ENCODE measurements at places on chromosomes 6 and 20. TPM values are rescaled to one million over a fixed set of nuclear protein-coding genes. Genes with fewer than 3 reads are reported as not detected.

COL20A1 gene
- total RNA-seq = 0.16 TPM

THBS2 gene
- total RNA-seq = not detected

DNA sequence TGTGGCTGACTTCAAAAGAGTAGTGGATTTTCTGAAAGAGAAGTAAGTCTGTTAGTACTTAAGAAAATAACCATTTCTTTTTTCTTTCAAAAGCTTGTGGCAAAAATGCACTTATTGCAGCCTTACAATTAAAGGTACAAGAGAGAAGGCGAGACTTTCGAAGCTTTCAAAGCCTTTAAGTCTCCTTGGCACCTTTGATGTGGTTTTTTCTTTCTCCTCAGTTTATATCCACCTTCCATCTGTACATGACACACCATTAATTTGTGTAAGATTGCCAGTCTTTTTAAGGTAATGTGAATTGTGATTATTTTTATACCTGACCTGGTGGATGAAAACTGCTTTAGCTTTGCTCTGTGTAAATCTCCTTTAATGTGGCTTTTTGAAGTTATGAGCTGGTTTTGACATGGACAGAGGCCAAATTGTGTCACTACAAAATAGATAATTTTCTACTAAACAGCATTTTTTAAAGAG, 466.1 kb downstream of the CDKAL1 start:
- no peaks in the 10 kb centered on the region for H3K27me3 ChIP-seq
- H3K36me3 ChIP-seq = peaks cover 51% of the 10 kb centered on the region
- no peak overlapping the region for H3K4me3 ChIP-seq
- H3K4me1 ChIP-seq = no peaks in the 10 kb centered on the region
- H3K27ac ChIP-seq = no peak overlapping the region

GRCh38 chr20:20410678-20411077, 42.8 kb downstream of the INSM1 start:
- no peak for ATAC-seq
- H3K4me1 ChIP-seq = peaks cover 28% of the 10 kb centered on the region
- peaks cover 54% of the 10 kb centered on the region for H3K36me3 ChIP-seq
- peak overlapping the region; percentile 95 for H3K27ac ChIP-seq

GRCh38 chr20:37885593-37886503, 17.1 kb upstream of the VSTM2L start:
- no peak overlapping the region for H3K27ac ChIP-seq
- peaks cover 4% of the 10 kb centered on the region for H3K4me1 ChIP-seq
- no peaks in the 10 kb centered on the region for H3K36me3 ChIP-seq
- no peak for ATAC-seq
- no peak overlapping the region for H3K4me3 ChIP-seq
- peaks cover 7% of the 10 kb centered on the region for H3K27me3 ChIP-seq

DNA sequence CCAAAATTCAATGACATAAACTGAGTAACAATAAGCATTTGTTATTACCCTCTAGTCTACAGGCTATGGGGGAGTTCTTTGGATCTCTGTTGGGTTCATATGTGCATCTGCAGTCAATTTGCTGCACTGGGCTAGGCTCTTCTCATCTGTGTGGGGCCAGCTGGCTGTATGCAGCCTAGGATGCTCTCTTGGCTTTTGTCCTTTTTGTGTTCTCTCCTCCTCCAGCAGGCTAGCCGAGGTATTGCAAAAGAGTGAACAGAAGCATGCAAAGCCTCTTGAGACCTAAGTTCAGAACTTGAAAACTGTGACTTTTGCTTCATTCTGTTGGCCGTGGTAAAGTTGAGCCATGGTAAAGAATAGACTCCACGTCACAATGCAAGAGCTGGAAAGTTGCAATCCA, 62.8 kb upstream of the FOXO3 start:
- ATAC-seq = no peak
- no peak overlapping the region for H3K27ac ChIP-seq
- H3K36me3 ChIP-seq = no peaks in the 10 kb centered on the region

DNA sequence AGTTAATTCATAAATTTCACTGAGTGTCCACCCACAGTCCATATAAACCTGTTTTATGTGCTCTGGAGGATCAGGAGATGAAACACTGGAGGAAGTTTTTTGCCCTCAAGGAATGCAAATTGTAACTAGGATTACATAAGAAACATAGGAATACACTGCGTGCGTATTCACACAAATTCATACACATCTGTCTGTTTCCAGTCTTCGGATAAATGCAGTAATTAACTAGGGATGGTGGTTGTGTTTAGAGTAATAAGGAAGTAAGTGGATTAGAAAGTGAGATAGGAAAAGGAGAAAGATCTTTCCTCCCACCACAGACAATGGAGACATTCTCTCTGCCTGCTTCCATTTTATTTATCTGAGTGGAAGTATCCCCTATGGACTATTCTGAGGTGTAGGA, 35.7 kb upstream of the POPDC3 start:
- no peaks in the 10 kb centered on the region for H3K36me3 ChIP-seq
- no peak for ATAC-seq
- H3K4me3 ChIP-seq = no peak overlapping the region
- no peak overlapping the region for H3K27ac ChIP-seq
- peaks cover 5% of the 10 kb centered on the region for H3K4me1 ChIP-seq

DNA sequence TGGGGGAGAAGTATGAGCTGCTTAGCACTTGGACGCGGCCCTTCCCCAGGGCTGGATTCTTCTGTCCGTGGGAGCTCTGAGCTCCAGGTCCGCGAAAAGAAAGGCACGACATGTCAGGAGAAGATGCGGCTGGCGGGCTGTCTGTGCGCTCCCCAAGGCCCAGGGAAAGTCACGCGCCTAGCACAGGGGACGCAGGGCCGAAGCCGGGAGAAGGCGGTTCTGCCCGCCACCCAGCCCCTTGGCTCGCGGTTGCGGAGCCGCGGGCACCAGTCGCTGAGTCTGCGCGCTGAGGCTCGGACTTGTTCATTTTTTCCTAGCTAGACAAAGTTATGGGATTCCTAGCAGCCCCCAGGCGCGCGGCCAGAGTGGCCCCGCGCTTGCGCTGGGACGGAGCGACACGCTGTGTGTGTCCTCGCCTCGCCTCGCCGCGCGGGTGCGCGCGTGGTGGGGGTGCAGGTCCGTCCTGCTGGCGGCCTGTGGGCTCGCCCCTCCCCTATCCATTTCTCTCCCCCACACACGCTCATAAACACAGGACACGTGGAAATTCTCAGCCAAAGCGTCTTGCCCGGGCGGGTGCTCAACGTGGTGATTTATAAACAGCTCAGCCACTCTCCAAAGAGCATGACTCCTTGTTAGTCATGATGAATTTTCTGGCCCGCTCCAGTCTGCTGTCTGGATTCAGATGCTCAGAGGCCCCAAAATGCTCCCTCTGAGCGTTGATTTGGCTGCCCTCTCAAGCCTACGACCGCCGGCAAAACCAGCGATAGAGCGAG, 1.9 kb upstream of the POU3F2 start:
- no peak overlapping the region for H3K27ac ChIP-seq
- H3K4me1 ChIP-seq = peaks cover 11% of the 10 kb centered on the region
- H3K36me3 ChIP-seq = peaks cover 15% of the 10 kb centered on the region

DNA sequence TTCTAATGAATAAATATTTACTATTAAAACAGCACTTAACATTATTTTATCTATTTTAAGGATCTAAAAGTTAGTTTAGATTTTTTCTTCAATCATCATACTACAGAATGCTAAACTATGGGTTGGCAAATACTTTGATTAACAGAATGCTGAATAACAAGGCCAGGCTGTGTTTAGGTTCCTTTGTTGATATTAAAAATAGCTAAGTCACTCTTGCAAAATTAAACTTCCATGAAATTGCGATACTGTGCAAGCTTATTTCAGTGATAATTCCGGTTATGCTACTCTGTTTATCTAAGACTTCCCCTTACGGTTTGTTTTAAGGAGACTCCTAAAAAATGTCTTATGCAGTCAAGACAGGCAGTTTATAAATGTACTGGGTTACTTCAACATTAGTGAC, 2.8 kb downstream of the RNF24 start:
- ATAC-seq = no peak
- H3K4me3 ChIP-seq = no peak overlapping the region
- no peaks in the 10 kb centered on the region for H3K27me3 ChIP-seq
- no peak overlapping the region for H3K27ac ChIP-seq
- peaks cover 29% of the 10 kb centered on the region for H3K36me3 ChIP-seq
- peaks cover 32% of the 10 kb centered on the region for H3K4me1 ChIP-seq

- H3K4me1 ChIP-seq = peaks cover 30% of the 10 kb centered on the region
- H3K27me3 ChIP-seq = no peaks in the 10 kb centered on the region
- H3K27ac ChIP-seq = no peak overlapping the region
- ATAC-seq = no peak
- peaks cover 6% of the 10 kb centered on the region for H3K36me3 ChIP-seq
Measured at GRCh38 chr6:90173262-90173925, 123.2 kb downstream of the BACH2 start.

DNA sequence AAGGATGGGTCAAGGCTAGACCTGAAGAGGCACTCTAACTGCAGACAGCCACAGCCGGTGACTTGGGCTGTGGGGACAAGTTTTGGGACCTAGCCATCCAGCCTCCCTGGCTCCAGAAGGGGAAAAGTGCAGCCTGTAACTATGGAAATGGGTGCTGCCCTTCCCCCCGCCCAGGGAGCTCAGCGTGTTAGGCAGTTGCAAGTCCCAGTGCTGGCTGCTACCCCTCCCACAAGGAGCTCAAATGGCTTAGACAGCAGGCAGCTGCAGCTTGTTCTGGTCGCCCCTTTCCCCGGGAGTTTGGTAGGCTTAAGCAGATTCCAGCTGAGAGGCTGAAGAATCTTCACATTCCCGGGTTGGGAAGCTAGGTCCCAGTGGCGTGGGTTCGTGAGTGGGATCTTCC, 162.6 kb downstream of the FAM83B start:
- no peak overlapping the region for H3K4me3 ChIP-seq
- no peaks in the 10 kb centered on the region for H3K4me1 ChIP-seq
- no peaks in the 10 kb centered on the region for H3K27me3 ChIP-seq
- no peaks in the 10 kb centered on the region for H3K36me3 ChIP-seq
- no peak overlapping the region for H3K27ac ChIP-seq

DNA sequence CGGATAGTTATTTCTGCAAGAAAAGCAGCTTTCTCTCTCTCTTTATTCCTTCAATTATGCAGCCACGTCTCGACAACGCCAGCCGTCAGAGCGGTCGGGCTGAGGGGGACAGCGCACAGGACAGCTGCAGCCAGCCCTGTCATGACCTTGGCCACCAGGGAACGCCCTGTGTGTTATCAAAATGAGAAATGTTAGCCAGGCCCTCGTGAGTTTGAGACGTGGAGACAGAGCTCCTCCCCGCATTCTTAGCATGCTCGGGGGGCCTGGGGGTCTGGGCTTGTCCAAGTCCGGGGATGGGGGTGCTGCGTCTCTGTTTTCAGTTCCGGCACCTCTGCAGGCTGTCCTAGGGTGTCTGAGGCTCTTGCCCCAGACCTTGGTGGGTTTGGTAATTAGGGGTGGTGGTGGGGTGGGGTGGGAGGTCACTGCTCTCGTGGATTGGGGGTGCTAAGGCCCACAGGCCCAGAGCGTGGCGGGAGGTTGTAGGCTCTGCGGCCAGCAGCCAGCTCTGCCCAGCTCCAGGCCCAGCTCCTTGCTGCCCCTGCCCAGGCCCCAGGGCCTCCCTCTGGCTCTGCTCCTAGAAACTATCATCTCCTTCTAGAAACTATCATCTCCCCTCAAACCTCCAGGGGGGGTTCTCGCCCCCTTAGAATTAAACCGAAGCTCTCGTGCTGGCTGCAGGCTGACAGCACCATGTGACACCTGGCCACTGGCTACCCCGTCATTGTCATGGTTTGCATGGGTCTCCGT, 54.3 kb upstream of the GATA5 start:
- H3K27me3 ChIP-seq = peaks cover 9% of the 10 kb centered on the region
- H3K4me3 ChIP-seq = no peak overlapping the region
- H3K4me1 ChIP-seq = no peaks in the 10 kb centered on the region
- no peak overlapping the region for H3K27ac ChIP-seq

GRCh38 chr6:22471132-22471690, 98.2 kb upstream of the HDGFL1 start:
- no peaks in the 10 kb centered on the region for H3K4me1 ChIP-seq
- no peak overlapping the region for H3K4me3 ChIP-seq
- no peaks in the 10 kb centered on the region for H3K36me3 ChIP-seq
- no peaks in the 10 kb centered on the region for H3K27me3 ChIP-seq
- no peak overlapping the region for H3K27ac ChIP-seq

DNA sequence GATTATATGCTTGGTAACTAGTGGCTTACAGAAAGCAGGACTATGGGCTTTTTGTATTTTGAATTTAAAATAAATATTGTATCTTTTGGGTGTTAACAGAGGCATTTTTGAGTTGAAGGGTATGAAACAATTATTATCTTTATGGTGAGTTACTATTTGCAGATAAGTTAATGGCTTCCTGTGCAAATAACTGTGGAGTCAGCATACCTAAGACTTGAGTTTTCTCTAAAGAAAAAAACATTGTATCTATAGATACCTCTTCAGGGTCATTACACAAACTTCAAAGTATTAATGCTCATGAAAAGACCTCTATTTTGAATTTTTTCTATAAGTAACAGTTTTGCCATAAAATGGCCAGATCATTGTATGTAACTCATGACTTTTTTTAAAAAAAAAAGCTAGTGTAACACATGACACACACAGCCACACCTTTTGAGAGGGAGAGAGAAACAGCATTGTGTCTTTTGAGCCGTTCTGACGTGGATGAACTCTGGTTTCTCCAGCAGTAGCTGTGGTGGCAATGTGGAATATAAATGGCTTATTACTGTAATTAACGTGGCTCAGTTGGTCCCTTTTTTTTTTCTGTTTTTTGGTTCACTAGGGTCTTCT, 36.3 kb downstream of the PLEKHG1 start:
- peak overlapping the region; percentile 21 for H3K27ac ChIP-seq
- no peaks in the 10 kb centered on the region for H3K36me3 ChIP-seq
- no peak for ATAC-seq
- no peaks in the 10 kb centered on the region for H3K27me3 ChIP-seq
- peaks cover 38% of the 10 kb centered on the region for H3K4me1 ChIP-seq
- peak overlapping the region; percentile 34 for H3K4me3 ChIP-seq

GRCh38 chr20:32028647-32029372, 18.6 kb downstream of the CCM2L start:
- H3K4me3 ChIP-seq = no peak overlapping the region
- H3K27ac ChIP-seq = no peak overlapping the region
- no peaks in the 10 kb centered on the region for H3K36me3 ChIP-seq
- peaks cover 12% of the 10 kb centered on the region for H3K27me3 ChIP-seq

DNA sequence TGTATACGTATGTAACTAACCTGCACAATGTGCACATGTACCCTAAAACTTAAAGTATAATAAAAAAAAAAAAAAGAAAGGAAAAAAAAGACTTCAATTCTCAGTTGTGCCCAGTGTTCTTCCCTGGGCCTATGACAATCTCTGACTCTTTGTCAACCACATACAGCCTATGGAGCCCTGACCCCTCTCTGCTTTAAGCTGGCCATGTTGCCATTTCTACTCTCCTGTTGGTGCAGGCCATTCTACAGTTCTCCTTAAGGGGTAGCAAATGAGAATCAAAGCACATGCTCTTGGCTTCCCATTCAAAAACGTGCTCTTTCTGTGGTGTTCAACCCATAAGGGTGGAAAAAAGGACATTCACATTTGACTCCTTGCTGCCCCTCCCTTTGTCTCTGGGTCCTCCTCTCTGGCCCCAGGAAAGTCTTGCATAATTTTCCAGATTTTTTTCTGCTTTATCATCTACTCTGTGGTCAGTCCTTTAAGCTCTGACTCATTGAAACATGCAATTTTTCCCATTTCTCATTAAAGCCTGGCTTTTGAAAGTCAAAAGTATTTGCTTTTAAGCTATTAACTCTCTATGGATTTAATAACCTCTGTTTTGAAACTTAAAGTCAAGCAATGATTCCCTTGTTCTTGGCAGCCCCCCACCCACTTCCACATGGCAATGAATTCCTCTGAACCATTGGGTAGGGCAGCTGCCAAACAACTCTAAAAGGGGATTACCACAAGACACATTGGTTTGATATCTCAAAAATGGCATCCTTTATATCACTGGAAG, 208.6 kb upstream of the MCHR2 start:
- H3K27me3 ChIP-seq = peaks cover 3% of the 10 kb centered on the region
- no peak for ATAC-seq
- H3K36me3 ChIP-seq = no peaks in the 10 kb centered on the region
- no peaks in the 10 kb centered on the region for H3K4me1 ChIP-seq
